ENCODE measurements at places on chromosomes 16 and 17.
A peak's percentile ranks its signal among the peaks of the same experiment; 100 is the strongest.

- DNase-seq = peak; percentile 32
Observed at GRCh38 chr16:82229800-82230619, 60.0 kb upstream of the MPHOSPH6 start.

DNA sequence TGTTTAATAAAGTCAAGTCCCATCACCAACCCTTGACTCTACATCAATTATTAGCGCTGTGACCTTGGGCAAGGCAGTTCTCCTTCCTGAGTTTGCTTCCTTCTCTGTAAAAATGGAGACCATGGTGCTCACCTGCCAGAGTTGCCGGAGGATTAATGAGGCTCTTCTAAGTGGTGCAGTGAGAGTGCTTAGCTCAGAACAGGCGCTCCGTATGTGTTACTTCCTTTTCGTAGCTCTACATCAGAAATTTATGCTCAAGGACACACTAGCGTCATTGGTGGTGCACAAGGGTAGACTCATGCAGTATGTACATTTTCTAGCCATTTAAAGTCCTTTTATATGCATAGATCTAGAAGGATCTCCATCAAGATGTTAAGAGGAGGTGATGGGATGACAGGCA is 17.4 kb upstream of the CMIP start:
- no peak for DNase-seq

- DNase-seq = no peak
Observed at GRCh38 chr17:59753522-59754467, 46.3 kb downstream of the VMP1 start.

DNA sequence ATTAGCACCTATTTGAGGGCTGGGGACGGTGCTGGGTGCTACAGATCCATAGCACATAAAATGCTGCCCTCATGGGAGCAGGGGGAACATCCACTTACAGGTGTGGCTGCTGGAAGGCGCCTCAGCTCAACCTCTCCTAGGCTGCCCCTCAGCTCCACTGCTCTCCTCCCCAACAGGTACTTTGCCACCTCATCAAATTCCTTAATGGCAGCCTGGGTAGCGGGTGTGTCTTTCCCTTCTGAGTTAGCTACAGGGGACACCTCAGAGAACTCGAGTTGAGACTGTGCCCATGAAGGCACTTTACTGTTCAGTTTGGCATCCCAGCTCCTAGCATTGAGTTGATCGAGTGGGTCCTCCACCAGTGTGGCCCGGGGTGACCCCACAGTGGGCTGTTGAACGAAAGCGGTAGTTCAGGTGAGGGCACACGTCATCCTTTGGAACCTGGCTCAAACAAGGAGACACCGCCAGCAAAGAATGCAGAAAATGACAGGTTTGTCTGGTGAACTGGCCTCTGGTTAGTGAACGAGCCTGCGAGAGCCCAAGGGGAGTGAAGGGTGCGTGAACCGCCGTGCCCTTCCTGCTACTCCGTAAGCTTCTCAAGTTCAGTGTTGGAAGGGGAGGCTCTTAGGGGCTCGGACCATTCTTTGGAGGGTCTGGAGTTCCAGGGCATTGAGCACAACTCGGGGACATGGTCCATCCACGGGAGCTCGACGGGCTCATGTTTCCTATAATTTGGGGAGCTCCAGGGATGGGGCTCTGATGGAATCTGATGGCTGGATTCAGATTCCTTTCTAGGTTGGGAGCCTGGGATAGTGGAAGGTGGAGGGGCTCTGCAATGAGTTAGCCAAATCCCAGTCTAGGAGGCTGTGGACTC is 3.5 kb upstream of the CMIP start:
- DNase-seq = no peak

DNA sequence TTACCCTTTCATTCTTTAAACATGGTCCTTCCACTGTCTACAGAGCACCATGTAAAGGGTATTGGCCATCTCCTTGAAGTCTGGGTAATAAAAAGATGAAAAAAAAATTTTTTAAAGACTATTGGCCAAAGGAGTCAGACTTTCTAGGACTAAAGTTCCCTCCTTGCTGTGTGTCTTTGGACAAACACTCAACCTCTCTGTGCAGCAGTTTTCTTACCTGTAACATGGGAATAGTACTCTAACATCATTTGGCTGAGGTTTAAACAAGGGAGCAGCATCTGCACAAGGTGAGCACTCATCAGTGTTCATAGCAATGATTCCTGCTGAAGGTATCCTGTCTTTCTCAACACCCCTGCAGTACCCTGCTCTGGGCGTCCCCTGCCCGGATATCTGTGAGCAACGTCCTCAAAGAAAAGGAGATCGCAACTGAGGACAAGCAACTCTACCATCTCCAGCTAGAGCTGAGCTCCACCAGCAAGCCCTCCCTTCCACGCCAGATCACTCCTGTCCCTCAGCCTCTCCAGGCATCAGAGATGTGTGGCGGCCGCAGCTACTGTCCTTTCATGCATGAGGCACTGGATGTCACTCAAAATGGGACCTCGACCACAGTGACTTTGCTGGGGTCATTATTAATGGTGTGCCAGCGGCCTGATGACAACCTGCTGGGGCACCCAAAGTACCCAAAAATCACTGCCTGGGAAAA is 29.5 kb upstream of the RPH3AL start:
- DNase-seq = no peak

- DNase-seq = no peak
Observed at GRCh38 chr16:76800196-76800595, 390.8 kb upstream of the MON1B start.

GRCh38 chr16:30122604-30123160 is 338 bp downstream of the MAPK3 start:
- DNase-seq = no peak

GRCh38 chr16:49203361-49203760 is 78.3 kb downstream of the CBLN1 start:
- DNase-seq = no peak

DNA sequence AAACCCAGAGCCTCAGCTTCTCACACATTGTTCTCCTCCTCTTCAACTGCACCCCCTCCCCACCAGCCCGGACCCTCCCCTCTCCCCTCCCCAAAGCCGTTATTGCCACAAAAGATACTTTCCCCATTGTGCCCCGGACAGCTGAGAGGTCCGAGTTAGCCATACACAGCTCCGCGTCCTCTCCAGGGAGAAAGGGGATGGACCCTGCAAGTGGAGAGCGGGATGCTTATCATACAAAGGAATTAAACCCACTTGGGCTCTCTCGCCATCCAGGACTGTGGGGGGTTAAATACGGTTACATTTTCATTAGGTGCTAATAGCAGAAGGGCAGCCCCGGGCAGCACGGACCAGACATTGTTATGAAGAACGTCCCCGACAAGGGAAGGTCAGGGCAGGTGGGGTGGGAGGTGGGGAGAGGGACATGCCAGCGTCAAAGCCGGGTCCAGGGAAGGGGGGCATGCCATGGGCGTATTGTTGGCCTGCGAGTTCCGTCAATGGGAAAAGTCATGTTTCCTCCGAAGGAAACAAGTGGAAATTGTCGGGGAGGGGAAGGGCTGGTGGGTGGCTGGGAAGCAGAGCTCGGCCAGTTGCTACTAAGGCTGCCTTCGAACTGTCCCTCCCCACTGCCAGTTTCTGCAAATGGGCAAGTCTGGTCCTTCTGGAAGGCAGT is 99.1 kb downstream of the SOX9 start:
- DNase-seq = no peak

DNA sequence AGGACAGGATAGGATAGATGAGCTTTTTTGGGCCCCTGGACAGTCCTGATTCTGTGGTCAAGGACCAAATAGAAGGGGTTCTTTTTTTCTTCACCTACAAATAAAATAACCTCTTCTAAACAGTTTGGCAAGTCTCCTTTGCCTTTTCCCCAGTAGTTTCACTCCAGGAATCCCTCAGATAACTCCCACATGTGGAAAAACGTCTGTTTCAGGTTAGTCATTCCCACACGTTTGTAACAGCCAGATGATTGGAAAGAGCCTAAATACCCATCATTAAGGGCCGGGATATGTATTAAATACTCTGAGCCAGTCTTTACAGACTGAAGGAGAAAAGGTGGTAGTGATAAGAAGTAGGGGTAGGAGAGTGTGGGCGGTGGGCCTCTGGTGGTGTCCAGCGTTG is 58.3 kb downstream of the PLD6 start:
- no peak for DNase-seq

- DNase-seq = no peak
Observed at GRCh38 chr16:51150888-51151320, at the start of gene SALL1. Gene SALL1, minus strand, starts transcription at chr16:51151270. Its CDS starts 29 bp downstream, at chr16:51151241.

DNA sequence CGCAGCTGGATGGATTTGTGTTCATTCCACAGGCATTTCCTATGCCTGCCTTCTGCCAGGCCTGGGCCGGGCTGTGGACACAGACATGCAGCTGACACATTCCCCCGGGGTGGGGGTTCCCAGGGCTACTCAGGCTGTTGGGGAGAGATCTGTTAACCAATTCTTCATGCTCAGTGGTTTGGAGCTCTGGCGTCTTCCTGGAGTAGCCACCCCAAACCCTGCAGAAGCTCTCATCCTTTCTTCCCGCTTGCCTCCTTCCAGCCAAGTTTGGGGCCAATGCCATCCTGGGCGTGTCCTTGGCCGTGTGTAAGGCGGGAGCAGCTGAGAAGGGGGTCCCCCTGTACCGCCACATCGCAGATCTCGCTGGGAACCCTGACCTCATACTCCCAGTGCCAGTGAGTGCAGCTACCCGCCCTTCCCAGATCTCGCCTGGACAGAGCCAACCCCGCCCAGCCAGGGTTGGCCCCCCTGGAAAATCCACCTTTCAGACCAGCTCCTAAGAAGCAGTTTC is 2.6 kb downstream of the ENO3 start:
- no peak for DNase-seq

All from stimulated activated naive CD4-positive, alpha-beta T cell treated with Interleukin-2 at 50 U/mL for 16 hours (primary cell).